Neural progenitor cell (in vitro differentiated cells): ENCODE measurements at places on chromosomes 3 and 15. TPM values are rescaled to one million over a fixed set of nuclear protein-coding genes. Genes with fewer than 3 reads are reported as not detected.

GRCh38 chr3:108281670-108282069 lies 14.7 kb upstream of the HHLA2 start:
- no peak for DNase-seq

Gene CFAP91
- 11.9 and 19.9 TPM in 2 replicates for total RNA-seq

Gene SLC38A3
- total RNA-seq, result 0.17 and 0.77 TPM in 2 replicates

DNA sequence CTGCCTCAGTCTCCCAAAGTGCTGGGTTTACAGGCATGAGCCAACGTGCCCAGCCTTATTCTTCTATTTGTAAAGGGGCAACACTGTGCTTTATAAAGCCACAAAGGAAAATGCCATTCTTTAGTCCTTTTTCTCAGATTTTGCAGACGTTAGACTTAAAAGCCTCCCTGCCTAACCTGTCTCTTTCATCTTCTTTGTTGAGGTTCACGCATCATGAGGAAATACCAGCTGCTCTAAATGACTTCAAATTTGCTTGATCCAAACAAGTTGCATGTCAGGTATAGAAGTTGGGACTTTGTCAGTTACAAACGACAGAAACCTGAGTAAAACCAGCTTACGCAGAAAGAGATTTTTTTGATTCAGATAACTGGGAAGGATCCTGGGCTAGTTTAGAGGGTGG lies 51.1 kb upstream of the LRRFIP2 start:
- no peak for DNase-seq

DNA sequence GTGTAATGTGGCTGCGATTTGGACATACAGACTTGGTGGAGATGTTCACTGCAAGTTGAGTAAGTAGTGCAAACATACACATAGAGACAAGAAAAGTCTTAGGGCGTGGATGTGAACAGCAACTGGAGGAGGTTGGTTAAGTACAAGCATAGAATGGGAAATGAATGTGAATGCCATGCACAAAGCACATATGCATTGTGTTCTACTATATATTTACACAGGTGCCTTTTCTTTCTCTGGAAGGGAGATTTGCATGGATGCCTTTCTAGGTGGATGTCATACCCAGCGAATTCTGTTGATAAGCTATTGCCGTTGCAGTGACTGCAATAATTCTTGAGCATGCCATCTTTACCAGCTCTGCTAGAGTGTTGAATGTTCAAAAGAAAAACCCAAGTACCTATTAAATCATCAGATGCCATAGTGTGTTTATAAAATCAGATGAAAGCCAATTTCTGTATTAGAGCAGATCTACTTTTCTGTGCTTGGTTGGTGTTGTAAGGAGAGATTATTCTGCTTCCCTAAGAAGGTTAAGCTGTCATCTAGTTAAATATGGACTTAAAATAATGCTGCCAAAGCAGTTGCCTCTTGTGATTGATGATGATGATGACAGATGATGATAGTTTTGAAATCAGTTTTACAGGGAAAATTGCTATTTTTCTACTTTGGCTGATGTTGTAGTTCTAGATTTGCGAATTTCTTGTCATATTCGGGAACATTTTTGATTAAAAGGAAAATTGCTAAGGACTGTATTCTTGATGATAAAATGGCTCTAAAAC lies 148.4 kb downstream of the CNTN4 start:
- no peak for DNase-seq

Gene BBX
- 66.1 and 110 TPM in 2 replicates for total RNA-seq

Gene IMPG2
- total RNA-seq, result 0.03 and 0.15 TPM in 2 replicates

Gene ANKUB1
- total RNA-seq, result not detected in 2 replicates

Gene C2CD4A
- total RNA-seq, result not detected in 2 replicates

- peak; percentile 66 for DNase-seq
These were observed 352.4 kb upstream of the ARHGEF26 start for GRCh38 chr3:153768561-153769469.

DNA sequence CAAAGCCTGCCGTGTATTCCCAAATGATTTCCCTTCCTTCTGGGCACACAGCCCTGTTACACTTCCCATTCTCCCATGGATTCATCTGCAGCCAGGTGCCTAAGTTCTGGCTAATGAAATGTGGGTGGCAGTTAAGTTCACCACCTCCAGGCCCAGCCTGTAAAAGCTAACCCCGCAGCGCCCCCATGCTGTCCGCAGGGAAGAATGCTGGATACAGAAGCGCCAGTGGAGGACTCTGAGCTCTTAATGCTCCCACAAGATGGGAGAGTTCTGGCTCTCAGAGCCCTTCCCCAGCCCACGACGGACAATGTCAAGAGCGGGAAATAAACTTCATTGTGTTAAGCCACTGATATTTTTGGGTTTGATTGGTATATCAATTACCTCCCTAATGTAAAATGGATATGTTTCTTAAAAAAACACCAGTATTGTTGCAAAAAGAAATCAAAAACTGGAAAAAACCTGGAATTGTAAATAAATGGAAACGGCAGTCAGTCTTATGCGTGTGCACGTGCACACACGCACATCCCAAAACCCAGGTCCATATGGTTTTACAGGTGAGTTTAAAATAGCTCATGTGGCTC lies 37.7 kb upstream of the FGD5 start:
- peak; percentile 80 for DNase-seq

DNA sequence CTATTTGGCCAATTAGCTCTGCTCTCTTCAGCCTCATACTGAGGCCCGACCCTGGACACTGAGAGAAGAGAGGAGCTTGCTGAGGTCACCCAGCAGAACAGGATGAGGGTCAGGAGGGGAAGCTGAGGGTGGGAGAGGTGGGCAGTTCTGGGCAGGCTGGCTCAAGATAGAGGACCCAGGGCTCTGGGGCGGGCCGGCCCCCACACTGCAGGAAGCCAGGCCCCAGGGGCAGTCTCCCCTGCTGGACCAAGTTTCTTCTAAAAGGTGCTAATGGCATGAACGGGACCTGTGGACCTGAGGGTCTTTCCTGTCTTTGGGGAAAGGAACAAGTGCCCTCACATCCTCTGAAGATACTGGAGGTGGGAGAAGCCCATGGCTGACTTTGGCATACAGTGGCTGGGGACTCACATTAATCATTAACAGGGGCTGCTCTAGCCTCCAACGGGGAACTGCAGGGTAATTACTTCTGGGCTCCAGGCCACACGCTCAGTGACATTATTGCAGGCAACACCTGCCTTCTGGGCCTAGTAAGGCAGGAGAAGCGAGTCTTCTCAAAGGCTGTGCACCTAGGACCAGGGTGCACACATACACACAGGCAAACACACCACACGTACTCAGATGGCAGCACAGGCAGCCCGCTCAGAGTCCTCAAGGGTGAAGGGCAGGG lies 10.6 kb downstream of the HCN4 start:
- DNase-seq, result no peak

GRCh38 chr15:78200276-78200930 lies 34.0 kb downstream of the ACSBG1 start:
- DNase-seq, result no peak

- no peak for DNase-seq
These were observed 5.6 kb downstream of the GSK3B start for GRCh38 chr3:120088622-120089021.

- no peak for DNase-seq
These were observed 1.5 kb downstream of the DIS3L start for GRCh38 chr15:66294932-66295235.

Gene MNS1
- 3.0 and 6.2 TPM in 2 replicates for total RNA-seq

Gene TMEM158
- 2.7 and 5.5 TPM in 2 replicates for total RNA-seq

Gene SSUH2
- total RNA-seq, result 0.22 and 0.37 TPM in 2 replicates

Gene CHL1
- 0.49 and 0.59 TPM in 2 replicates for total RNA-seq

DNA sequence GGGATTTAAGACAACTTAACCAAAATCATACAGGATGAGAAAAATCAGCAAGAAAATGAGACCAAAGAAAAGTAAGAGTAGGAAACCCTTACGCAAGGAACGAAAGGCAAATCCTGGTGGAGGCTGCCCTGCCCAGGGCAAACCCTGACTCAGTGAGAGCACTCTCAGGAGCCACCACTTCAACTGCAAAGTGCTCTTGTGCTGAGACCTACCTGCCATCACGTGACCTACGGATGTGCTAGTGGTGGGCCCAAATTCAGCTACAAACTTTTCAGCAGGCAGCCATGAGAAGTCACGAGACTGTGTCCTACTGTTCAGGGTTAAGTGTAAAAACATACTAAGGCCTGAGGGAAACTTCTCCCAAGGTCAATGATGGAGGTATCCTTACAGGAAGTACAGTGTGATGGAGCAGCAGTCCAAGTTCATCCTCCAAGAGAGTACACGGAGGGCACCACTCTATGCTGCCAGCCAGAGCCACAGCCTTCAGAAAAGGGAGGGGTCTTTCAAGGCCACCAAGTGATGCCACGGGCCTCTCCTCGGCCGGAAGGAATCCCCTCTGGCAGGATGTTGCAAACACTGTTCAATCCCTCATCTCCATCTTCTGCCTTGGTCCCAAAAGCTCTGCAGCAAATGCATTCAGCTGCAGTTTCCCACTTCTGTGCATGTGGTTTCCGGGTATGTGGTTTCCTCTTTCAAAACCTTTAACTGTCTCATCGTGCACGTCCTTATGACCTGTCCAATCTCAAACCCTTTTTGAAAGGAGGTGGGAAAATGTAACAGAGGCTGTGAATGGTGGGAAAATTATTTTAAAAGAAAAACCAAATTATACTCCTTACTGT lies 9.5 kb downstream of the CHSY1 start:
- DNase-seq, result no peak

DNA sequence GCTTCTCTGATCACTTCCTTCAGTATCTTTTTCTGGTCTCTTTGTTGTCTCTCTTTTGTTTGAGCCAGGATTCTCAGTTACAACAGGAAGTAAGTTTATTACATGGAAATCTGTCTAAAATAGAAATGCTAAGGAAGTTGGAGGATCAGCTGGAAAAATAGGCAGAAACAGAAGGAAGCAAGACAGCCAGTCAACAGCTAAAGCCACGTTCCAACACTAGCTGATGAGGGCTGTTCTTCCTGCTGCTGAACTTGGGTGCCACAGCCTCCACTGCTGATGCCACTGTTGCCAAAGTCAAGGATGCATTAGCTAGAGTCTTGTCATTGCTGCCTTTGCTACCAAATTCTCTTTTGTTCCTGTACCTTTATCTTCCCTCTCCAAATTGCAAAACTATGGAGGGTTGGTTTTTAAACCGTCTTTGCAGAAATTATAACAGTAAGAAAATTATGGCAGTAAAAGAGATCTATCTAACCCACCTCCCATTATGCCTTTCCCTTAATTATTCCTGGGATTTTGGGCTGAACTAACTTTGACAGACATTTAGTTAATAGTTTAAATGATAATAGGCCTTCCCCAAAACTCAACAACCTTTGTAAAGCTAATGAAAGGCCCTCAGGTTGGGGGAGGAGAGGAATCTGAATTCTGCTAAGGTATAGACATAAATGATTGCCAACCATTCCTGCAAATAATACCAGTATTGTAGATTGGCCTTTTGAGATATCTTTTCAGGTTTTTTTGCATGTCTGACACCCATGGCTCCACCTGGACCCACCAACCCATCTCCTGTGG lies 27.4 kb upstream of the OR5K4 start:
- DNase-seq, result no peak

Gene PXYLP1
- total RNA-seq, result 30.5 and 36.3 TPM in 2 replicates

Gene PTX3
- total RNA-seq, result 9.0 and 9.1 TPM in 2 replicates

DNA sequence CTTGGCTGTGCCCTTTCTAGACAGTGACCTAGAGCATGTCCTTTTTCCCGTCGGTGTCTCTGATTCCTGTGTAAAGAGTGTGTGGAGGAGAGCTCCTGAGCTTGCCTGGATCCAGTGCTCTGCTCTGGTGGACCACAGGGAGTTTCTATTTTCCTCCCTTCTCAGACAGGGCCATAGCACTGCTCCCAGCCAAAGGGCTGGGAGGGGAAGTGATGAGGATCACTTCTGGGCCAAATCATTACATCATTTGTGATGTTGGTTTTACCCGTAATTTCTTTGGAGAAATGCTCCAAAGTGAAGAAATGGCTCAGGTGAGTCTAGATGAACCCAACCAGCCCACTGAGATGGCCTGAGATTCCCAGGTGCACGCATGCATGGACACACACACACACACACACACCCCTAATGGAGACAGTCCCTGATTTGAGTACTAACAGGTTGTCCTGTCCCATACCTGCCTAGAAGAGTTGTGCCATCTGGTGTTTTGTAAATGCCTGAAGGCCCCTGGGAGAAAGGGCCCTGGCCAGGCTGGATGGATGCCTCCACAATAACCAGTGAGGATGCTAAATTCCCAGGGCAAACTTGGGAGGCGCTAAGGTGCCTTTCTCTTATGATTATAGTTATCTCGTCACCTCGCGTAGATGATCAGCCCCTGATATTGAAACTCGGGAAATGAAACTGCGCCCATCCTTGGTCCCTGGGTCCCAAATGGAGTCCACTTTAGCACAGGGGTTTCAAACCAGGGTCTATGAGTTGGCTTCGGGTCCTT lies 86.9 kb downstream of the ASB7 start:
- DNase-seq, result no peak

GRCh38 chr3:65343736-65344135 lies 655.9 kb upstream of the ADAMTS9 start:
- DNase-seq, result no peak

DNA sequence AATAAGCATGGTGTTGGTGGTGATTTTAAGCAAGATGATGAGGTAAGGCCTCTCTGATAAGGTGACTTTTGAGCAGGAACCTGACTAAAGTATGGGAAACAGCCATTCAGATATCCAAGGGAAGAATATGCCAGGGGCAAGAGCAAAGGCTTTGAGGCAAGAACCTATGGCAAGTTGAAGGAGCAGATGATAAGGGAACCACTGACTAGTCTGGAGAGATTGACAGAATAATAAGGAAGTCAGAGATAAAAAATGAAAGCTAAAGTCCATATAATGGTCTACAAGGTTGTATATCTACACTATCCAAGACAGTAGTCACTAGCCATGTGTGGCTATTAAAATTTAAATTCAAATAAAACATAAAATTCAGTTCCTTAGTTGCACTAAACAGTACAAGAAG lies 2.5 kb upstream of the C3orf38 start:
- DNase-seq, result no peak

DNA sequence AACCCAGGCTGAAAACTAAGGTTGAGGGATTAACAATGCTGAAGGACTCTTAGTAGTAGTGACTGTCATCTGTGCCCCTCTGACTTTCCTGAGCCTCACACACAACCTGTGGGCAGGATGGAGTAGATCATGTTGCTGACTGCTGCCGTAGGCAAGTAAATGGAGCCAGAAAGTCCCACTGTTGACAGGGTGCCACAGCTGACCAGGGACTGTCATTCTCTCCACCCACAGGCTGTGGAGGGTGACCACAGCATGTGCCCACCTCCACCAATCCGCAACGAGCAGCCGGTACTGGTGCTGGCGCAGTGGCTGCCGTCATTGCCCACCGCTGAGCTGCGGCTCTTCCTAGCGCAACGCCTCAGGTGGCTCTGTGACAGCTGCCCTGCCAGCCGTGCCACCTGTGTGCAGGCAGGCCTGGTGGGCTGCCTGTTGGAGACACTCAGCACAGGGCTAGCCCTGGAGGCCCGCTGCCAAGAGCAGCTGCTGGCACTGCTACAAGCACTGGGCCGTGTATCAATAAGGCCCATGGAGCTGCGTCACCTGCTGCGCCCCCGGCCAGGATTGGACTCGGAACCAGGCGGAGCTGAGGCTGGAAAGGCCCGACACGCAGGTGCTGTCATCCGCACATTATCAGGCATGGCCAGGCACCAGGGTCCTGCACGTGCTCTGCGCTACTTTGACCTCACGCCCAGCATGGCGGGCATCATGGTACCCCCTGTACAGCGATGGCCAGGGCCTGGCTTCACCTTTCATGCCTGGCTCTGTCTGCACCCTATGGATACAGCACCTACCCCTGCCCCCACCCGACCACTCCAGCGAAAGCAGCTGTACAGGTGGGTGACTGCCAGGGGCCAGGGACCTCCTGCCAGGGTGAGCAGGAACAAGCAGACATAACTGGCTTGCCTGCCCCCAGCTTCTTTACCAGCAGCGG lies 15.6 kb downstream of the NBEAL2 start:
- no peak for DNase-seq
